HL-60 (cell line): ENCODE measurements at places on chromosomes 7 and 10.

DNA sequence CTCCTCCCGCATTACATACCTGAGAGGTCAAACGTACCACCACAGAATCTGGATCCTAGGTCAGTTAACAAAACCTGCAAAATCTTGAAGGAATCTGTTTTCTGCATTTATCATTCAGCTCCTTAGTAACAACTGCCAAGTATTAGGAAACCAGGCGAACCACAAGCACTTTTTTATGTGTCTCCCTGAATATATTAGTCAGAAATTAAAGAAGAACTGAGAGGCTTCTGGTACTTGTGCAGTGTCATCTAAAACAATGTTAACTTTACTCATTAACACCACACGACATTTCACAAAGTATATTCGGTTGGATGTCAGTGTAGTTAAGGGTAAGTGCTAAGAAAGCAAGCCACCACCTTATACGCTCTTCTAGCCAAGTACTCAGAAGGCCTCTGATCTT, 2.5 kb downstream of the CCDC6 start:
- no peak for DNase-seq

DNA sequence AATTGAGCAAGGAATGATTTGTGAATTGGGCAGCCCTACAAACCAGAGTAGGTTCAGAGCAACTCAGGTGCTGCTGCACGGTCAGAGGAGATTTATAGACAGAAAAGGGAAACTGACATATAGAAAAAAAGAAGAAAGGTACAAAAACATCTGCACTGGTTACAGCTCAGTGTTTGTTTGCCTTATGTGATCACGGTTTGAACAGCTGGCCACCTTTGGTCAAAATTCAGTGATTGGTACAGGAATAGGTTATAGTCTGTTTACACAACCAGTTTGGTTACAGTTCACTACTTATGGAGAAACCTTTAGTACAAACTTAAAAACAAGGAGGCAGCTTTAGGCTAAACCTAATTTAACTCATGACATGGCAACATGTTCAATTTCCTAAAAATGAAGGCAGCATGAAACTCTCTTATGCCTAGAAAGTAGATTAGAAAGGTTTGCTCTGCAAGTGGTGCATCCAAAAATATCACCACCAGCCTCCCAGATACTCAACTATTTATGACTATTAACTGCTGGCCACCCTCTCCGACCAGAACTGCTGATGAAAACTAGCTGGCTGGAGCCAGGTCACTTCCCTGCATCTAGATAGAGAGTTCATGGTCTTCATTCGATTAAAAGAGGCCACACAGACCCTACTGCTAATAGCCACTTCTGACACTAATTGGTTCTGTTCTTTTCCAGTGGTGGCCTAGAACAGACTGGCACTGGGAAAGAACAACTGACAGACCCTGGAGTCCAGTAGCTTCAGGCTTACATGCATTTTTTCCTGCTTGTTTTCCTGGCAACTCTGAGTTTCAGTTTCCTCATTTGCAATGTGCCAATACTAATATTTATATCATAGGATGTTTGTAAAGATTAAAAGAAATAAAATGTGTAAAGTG, 548.0 kb downstream of the CCSER2 start:
- no peak for DNase-seq

DNA sequence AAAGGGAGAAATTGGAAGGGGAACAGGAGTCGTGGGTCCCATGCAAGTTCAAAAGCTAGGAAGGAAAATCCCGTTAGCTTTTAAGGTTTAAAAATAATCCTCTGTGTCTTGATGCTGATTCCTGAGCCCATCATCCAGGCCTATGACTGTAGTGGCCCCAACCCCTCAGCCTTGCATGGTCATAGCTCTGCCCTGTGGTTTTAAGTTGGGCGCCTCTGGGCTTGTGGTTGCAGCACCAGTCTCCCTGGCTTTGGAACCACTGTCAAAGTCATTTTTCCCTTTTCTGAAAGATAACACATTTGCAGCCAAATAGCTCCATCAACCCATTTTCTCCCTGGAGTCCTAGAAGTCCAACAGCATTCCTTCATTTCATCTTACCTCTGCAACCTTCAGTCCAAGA, 13.6 kb downstream of the TMEM236 start:
- no peak for DNase-seq

DNA sequence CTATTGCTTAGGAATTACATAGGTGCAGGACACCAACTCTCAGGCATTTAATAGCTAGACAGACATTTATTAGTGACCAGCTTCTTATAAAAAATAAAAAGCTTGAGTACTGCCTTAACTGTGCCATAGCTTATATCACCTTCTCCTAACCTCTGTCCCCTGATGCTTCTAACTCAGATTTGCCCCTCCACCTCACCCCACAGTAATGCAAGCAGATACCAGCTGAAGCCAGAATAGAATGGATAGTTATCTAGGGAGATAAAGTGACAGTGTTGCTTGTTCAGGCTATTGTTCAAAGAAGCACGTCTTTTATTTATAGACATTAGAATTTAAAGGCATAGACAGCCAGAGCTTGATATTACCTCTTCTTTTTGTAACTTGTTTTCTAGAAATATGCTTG, 99.6 kb upstream of the GLCCI1 start:
- DNase-seq, result no peak

DNA sequence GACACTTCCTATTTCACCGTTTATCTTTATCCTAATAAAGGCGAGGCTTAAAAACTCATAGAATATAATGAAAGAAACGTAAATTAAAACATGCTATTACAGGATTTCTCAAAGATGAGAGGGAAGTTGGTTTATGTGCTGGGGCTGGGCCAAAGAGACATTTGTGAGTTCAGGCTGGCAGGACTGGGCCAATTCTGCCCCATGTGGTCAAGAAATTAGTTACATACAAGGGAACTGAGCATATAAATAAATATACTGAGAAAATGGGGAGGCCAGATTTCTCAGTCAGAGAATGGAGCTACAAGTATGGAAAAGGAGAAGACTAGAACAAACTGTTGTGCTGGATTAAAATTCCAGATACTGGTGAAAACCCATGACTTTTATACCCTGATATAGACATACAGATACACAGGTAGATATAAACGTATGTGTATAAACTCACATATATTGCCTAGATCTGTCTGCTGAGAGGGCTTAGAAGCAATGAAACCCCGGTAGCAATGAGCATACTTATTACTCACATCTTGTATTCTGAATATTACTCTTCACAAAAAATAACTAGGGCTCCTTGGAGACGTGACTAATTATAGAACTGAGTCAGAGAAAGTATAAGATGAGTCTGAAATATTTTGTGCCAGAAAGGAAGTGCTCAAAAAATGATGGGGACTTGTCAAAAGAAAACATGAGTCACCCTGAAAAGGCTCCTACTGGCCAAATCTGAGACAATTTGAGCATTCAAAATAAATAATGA, 155.7 kb upstream of the FGFR2 start:
- DNase-seq, result no peak

DNA sequence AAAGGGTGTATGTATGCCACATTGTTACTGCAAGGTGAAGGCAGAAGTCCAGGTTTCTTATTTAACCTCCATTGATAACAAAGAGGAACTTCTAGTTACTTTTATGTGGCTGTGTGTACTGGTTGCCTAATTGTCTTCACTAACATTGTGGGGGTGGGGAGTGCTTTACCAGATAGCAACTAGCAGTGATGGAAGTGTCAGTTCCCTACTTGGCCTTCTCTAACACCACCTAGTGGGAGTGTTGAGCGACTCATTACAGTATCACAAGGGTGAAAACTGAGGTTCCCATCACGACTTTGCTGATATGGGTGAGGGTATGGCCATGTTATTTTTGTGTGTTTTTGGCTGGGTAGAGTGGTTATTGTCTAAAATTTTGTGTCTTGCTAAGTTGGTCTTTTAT, 274.4 kb downstream of the THSD7A start:
- peak; percentile 94 for DNase-seq

DNA sequence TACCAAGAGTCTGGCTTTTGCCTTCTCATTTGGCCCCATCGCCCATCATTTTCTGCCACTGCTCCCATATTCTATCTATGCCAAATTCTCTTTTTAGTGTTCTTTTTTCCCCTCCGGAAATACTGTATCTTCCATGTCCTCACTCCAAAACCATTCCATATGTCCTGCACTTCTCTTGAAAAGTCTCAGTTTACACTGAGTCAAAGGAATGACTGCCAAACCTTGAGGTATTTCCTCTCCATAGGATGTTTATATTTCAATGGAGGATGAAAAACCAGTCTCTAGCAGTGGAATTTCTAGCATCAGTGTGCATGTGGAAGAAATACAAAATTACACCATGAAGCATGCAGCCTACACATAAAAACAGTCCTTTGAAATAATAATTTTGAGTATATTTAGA, 121.4 kb upstream of the PHYHIPL start:
- no peak for DNase-seq

GRCh38 chr7:1558841-1559625, 3.0 kb upstream of the TMEM184A start:
- no peak for DNase-seq

DNA sequence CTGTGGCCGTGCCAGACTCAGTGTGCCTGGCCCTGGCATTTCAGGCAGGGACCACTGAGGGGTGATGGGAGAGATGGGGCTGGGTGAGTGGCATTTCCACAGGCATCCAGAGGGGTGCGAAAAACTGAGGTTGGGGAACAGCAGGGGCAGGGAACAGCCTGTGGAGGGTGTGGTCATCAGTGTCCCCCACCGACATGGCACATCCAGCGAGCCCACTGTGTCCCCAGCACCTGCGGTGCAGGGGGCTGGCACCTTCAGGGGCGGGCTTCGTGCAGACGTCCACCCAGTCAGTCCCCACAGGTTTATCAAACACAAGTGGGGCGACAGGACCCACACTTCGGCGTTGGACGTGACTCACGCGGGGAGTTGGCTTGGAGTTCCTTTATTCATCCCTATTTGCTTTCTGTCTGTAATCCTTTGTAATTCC, 14.8 kb downstream of the CUX1 start:
- DNase-seq, result no peak

GRCh38 chr10:71089162-71089561, 123.2 kb upstream of the UNC5B start:
- DNase-seq, result no peak

DNA sequence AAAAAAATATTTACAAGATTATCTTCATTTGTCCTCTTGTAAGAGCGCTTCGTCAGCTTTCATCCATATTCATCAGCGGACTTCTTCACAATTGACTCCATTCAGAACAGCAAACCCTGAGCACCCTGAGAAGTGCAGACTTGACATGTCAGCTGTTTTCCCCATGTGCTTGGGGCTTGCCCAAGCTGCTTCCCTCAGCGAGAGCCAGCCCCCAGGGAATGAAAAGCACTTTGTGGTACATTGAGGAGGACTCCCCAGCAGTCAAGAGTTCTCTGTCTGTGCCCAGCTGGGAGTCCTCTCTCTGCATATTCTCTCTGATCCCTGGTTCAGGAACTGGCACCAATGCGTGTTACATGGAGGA, 22.7 kb downstream of the HKDC1 start:
- DNase-seq, result no peak

DNA sequence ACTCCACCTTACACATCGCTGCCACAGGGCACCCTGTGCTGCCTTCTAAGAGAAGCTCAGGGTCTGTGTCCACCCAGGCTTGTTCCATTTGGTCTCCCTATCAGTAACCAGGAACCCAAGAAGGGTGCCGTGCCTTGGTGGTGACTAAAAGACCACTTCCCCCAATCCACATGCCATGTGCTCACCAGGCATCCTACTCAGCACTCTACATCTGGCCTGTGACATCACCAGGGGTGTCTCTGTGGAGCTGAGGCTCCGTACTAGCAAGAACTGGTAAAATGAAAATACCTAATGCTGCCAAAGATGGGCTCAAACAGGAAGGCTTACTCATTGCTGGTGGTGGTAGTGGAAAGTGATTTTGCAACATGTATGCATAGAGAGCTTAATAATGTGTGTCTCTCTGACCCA, 19.0 kb upstream of the C10orf71 start:
- peak; percentile 58 for DNase-seq

DNA sequence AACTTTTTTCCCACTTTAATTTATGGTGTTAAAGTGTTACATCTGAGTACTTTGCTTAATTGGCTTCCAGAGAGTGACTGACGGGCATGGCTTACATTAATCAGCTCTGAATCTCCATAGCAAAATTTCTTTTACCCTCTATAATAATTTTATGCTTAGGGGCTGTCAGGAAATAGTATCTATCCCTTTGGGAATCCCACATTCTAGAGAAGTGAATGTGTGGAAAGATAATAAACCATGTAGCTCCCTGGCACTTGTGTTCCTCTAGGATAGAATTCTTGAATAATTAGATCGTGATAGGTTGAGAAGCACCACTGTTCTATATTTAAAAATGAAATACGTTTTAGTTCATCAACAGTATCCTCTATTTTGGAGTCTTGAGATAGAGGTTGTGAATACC, 89.6 kb downstream of the DNAJB9 start:
- DNase-seq, result no peak

DNA sequence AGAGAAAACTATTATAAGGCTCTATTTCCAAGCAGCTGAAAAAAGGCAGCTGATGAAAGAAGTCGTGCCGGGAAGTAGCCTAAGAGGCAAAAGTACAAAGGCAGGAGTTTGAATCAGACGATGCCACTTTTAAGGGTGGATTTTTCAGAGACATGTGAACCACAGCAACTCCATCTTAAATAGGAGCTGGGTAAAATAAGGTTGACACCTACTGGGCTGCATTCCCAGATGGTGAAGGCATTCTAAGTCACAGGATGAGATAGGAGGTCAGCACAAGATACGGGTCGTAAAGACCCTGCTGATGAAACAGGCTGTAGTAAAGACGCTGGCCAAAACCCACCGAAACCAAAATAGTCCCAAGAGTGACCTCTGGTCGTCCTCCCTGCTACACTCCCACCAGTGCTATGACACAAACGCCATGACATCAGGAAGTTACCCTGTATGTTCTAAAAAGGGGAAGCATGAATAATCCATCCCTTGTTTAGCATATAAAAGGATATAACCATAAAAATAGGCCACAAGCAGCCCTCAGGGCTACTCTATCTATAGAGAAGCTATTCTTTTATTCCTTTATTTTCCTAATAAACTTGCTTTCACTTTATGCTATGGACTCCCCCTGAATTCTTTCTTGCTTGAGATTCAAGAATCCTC, 45.5 kb upstream of the PRSS1 start:
- DNase-seq, result peak; percentile 18

DNA sequence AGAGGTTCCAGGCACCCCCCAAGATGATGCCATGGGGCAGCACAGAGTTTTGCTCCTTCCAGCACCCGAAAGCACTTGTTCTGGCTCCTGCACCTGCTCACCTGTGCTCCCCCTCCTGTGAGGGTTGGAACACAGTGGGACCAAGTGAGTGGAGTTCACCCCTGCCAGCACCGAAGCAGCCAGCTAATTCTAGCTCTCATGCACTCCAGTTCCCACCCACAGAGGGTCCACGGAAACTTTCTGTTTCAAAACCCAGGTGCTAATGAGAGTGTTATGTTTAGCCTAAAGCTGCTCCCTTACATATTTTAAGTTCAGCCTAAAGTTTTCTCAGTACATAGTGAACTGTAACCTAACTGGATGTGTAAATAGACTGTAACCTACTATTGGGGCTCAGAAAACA, 42.6 kb upstream of the SLC35G1 start:
- no peak for DNase-seq
